ENCODE measurements at places on chromosomes 12 and 14.

GRCh38 chr12:76340680-76341435, 7.4 kb downstream of the BBS10 start:
- DNase-seq: no peak

DNA sequence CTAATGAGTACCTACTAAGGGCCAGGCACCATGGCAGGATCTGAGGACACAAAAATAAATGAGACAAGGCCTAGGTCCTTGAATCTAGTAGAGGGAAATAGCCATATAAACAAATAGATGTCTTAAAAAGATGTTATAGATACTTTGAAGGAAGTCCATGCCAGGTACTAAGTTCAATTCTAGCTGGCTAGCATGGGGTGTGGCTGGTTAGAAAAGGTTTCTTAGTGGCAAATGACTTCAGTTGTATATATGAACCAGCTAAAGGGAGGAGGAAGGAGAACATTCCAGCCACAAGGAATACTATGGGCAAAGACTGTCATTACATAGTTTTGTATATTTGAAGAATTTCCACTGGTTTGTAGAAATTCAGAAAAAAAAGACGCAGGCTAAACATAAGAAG, 133.6 kb upstream of the BMP4 start:
- DNase-seq: no peak

- DNase-seq: peak; percentile 15
Measured at GRCh38 chr12:41277100-41277945, 89.2 kb downstream of the PDZRN4 start.

DNA sequence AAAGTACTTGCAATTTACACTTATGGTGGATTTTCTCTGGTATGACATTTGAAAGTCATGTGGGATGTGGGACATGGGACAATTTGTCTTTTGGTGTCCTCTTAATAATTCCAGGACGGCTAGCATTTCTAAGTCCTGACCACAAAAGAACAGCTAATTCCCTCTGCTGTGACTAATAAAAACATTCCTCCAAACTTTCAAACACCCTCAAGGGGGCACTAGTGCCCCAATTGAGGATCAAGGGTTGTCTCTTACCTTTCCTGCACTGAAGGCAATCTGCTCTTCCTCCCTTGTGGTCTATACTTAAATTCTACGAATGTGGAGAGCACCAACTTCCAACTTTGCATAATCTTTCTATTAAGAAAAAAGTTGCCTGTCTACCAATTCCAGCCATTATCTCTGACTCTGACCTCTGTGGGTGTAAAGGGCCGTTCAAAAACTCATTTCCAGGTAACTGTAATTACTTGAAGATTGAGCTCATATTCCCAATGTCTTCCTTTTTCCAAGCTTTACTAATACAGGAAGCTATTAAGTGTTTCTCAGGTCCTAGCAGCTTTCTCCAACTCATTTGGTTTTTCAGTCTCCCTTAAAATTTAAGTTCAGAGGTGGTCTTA, 210.2 kb downstream of the PTPRO start:
- peak; percentile 56 for DNase-seq

DNA sequence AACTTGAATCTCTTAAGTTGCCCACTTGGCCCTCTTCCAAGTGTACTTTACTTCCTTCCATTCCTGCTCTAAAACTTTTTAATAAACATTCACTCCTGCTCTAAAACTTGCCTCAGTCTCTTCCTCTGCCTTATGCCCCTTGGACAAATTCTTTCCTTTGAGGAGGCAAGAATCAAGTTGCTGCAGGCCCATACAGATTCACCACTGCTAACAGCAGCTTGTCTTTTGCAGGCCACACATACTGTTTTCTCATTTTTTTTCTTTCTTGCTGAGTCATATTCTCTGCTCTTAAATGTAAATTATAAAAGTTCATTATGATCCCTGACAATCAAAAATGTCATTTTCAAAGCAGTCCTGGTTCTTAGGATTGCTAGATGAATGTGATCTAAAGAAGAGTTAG, 1820.8 kb upstream of the FLRT2 start:
- no peak for DNase-seq

DNA sequence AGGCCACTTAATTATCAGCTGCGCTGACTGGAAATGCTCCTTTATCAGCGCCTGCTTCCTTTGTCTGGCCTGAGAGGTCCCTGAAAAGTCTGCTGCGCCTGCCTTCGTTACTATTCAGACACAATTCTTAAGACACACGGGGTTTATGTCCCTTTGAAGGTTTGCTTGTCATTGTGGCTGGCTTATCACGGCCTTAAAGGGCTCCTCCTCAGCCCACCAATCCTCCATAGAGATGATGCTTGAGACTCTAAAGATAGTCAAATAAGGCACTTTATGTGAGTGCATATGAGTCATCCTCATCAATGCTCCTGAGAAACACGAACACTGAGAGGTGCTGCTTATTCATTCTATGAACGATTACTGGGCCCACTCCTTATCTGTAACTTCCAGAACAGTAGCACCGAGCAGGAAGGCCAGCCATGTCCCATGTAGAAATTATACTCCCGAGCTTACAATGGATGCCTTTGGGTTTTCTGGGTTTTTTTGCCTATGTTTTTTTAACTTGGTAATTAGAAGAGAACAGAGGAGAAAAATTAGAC, 1268.2 kb upstream of the TMEM132C start:
- DNase-seq: peak; percentile 5

- no peak for DNase-seq
Measured at GRCh38 chr12:31773867-31774266, 45.0 kb upstream of the AMN1 start.

DNA sequence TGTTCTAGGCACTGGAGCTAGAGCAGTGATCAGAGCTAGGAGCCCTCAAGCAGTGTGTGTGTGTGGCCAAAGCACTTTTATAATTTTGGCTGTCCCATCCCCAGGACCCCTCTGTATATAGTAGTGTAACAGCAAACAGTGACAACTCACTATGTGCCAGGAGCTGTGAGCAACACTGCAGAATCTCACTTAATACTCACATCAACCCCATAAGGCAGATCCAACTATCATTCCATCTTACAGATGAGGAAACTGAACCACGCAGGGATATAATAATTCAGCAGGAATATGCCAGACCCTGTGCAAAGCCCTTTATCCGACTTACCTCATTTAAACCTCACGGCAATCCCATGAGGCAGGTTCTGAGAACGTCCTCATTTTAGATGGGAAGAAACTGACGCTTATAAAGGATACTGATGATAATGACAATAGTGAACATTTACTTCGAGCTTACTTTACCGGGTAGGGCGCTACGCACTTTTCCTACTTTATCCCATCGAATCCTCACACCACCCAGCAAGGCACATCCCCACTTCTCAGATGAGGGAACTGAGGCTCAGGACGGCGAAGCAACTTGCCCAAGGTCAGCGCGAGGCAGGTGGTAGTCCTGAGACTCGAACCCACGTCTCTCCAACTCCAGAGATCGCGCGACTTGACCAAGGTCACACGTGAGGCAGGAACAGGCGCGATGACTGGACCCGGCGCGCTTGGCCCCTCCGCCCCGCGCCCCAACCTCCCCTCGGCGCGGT, 687 bp downstream of the RAB35 start:
- peak; percentile 67 for DNase-seq

GRCh38 chr14:77099425-77100167, 1.5 kb downstream of the CIPC start:
- no peak for DNase-seq

GRCh38 chr12:104577581-104577981, 120.8 kb downstream of the CHST11 start:
- peak; percentile 22 for DNase-seq

DNA sequence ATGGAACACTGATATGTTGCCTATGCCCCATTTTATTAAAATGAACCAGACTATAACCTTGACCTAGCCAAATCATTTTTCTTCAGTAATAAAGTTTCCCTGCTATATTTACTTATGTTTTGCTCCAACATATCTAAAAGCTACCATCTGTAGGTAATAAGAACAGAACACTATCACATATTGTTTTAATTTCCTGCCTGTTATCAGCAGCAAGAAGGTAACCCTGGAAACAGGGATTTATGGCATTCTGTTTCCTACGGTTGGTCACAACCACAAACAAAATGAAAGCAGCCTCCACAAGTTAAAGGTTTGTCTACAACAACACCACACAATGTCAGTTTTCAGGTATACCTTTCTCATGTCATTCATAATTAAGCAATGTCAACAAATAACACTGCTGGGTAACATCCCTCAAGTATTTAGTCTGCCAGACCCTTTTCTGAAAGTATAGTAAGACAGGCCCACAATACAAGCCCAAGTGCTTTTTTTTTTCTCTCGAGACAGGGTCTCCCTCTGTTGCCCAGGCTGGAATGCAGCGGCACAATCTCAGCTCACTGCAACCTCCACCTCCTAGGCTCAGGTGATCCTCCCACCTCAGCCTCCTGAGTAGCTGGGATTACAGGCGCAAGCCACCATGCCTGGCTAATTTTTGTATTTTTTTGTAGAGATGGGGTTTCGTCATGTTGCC, 25.5 kb downstream of the GCH1 start:
- no peak for DNase-seq

GRCh38 chr14:92040431-92041051, 682 bp upstream of the TRIP11 start:
- DNase-seq: peak; percentile 11

Data from activated CD4-positive, alpha-beta T cell treated with anti-CD3 and anti-CD28 coated beads for 48 hours (primary cell).